ENCODE measurements at places on chromosomes 12 and 14.

GRCh38 chr12:121524196-121524916 is 56.5 kb downstream of the KDM2B start:
- DNase-seq, result no peak

- no peak for DNase-seq
Measured at GRCh38 chr12:55043542-55043941, 23.8 kb downstream of the NEUROD4 start.

GRCh38 chr12:46888568-46888967 is 62.8 kb upstream of the SLC38A4 start:
- DNase-seq, result no peak

- no peak for DNase-seq
Measured at GRCh38 chr14:58944968-58945356, 243.5 kb upstream of the DAAM1 start.

- peak; percentile 46 for DNase-seq
Measured at GRCh38 chr14:100406505-100407131, 83.5 kb downstream of the SLC25A47 start.

DNA sequence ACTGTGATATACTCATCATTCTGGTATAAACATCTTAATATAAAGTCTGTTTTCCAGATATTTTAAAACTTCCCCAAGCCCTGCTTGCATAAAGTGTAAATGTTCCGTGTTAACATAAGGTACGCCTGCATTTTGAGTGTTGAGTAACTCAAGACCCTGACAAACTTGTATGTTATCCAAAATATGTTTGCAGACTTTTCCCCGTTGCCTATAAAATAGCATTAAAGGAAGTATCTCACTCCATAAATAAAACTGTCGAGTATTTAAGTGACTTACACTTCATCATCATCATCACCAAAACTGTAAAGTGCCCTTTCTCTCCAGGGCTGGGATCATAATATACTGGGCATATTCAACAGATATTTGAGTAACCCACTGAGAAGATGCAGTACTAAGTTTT is 64.6 kb upstream of the TSPAN8 start:
- no peak for DNase-seq

- peak; percentile 50 for DNase-seq
Measured at GRCh38 chr14:95240859-95241813, 78.6 kb downstream of the CLMN start.

- DNase-seq, result no peak
Measured at GRCh38 chr12:56261503-56262232, 3.5 kb upstream of the ANKRD52 start.

DNA sequence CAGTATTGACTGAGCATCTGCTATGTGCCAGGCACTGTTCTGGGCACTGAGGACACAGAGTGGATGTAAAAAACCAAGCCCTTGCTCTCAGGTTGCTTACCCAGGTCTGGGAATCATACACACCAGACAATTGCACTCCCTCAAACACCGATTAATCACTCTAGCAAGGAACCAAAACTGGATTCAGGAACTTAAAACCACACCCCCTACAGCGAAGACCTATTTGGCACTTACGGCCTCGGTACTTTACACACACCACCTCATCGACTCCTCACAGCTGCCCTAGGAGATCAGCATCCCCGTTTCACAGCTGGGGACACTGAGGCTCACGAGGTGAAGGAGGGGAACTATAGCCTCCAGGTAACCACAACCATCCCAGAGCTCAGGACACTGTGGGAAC is 1.6 kb downstream of the GLTP start:
- DNase-seq, result no peak

Data from stomach (tissue), 19 donors.